ENCODE measurements at places on chromosomes 11 and 22.

DNA sequence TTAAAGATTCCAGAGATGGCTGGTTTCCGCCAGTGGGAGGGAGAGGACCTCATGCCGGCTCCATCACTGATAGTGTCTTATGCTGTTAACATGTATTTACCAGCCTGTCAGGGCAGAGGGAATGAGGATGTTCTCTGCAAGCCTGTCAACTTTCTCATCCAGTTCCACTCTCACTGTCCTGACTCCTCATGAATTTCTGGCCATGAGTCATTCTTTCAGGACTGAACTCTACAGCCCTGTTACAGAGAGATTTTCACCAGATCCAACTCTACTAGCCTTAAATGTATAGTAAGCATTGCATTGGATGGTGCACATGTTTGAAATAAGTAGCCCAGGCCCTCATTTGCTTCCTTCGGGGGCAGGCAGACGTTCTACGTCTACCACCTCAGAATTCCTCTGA lies 387.7 kb downstream of the TMEM135 start:
- no peak for DNase-seq

GRCh38 chr11:34161812-34162492 lies 56.5 kb downstream of the NAT10 start:
- DNase-seq: no peak

- DNase-seq: no peak
Observed at GRCh38 chr11:116535994-116536393, 236.8 kb downstream of the BUD13 start.

GRCh38 chr11:96214777-96215109 lies 128.3 kb downstream of the MAML2 start:
- DNase-seq: no peak

- DNase-seq: no peak
Observed at GRCh38 chr11:86548271-86548917, 124.0 kb downstream of the ME3 start.

DNA sequence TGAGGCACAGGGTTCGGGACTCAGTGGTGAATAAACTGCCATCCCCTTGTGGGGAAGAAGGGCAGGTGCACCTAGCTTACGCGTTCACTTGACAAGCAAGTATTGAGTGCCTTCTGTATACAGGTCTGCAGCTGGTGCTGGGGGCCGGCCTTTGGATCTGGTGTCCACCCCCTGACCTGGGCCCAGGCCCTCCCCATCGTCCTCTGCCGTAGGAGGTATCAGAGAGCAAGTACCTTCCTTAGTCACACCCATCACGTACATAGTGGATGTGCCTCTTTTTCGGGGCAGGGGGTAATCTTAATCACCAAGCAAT lies 53.3 kb downstream of the SMIM38 start:
- no peak for DNase-seq

GRCh38 chr11:105609341-105609781 lies 512 bp upstream of the GRIA4 start:
- peak; percentile 51 for DNase-seq

DNA sequence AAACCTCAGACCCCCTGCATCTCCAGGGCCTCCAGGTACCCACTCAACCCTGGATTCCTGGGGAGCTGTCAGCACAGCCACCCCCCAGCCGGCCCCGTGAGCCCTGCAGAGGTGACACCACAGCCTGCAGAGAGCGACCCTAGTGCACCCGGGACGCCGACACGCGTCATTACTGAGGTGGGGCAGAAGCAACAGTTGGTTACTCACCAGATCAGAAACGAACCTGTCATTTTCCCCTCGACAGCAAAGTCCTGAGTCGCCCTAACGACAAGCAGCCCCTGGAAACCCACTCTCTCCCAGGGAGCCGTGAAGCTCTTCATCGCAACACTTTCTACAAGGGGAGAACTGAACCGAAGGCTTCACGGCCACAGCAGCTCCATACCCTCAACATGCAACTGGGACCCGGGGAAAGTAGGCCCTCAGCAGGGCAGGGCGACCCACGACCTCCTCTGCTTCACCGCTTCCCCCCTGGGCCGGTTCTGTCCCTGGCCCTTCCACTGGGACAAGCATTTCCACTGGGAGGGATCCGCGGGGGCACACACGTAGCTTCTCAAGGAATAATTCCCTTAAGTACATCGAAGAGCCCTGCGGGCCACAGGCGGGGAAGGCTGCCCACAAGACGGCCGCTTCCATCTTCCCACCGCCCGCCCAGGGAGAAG lies 1.6 kb downstream of the BRD1 start:
- DNase-seq: no peak

DNA sequence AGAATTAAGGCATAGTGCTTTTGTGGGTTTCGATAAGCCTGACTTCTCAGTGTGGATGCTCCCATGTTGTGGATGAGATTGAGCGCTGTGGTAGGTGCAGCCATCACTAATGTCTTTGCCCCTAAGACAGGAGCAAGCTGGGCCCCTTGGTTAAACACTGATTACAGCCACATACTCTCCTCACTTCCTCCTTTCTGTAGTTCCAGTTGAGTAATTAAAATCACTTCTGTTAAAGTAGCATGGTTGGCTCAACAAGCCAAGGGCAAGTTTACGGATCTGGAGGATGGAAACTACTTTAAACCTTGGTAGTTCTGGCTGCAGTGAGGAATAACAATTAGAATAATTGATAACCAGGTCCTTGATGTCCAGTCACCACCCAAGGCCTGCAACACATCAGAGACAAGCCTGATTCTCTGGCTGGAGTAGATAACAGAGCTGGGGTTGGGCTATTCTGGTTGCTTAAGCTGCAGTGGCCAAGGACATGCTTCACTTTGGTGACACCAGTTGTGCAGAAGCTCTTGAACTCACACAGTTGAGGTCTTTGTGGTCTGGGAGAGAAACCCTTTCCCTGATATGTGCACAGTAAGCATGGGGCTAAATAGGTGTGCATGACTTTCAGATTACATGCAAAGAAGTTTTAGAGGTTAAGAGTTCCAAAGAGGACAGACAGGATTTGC lies 81.3 kb downstream of the KIRREL3 start:
- DNase-seq: no peak

DNA sequence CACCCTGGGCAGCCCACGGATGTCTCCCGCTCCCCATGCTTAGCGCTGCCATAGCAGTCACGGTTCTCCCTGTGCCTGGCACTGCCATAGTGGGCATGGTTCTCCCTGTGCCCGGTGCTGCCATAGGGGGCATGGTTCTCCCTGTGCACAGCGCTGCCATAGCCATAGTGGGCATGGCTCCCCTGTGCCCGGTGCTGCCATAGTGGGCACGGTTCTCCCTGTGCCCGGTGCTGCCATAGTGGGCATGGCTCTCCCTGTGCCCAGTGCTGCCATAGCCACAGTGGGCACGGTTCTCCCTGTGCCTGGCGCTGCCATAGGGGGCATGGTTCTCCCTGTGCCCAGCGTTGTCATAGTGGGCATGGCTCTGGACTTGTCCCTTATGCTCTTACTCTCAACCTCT lies 19.9 kb upstream of the ARAP1 start:
- no peak for DNase-seq

GRCh38 chr11:88307749-88308425 lies 29.6 kb downstream of the CTSC start:
- peak; percentile 76 for DNase-seq

DNA sequence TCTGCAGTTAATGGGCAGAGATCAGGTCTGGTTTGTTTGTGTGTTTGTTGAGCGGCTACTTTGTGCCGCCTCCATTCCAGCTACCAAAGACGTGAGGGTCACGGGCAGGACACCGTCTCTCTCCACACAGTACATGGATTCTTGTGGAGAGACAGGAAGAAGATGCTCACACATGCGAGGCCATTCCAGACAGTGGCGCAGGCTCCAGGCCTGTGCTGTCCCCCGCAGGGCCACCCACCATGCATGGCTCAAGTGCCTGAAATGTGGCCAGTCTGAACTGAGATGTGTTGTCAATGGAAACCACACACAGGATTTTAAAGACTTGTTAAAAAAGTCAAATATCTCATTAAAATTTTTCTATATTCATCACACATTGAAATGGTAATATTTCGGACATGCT lies 848.3 kb downstream of the TBC1D22A start:
- DNase-seq: no peak

- DNase-seq: peak; percentile 58
Observed at GRCh38 chr11:898143-898511, 12.5 kb downstream of the CHID1 start.

- peak; percentile 92 for DNase-seq
Observed at GRCh38 chr11:94767701-94768601, at the start of gene AMOTL1. Gene AMOTL1, plus strand, starts transcription at chr11:94768356. Its CDS starts 156 bp downstream, at chr11:94768512.

DNA sequence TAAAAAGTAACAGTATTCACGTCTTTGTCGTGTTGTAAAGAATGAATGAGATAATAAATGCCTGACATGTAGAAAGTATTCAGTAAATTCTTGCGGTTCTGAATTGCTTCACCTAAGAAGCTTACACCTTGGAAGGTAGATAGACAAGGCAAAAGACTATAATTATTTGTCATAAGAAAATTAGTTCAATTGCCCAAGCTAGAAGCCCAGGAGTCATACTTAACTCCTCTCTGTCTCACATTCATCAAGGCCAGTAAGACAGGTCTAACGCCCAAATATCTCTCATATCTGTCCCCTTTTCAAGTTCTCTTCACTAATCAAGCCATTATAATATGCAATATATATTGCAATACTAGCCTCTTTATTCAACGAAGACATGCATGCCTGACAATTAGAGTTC lies 87.7 kb upstream of the AMOTL1 start:
- no peak for DNase-seq

GRCh38 chr11:96033095-96033494 lies 109.2 kb upstream of the MTMR2 start:
- DNase-seq: no peak

DNA sequence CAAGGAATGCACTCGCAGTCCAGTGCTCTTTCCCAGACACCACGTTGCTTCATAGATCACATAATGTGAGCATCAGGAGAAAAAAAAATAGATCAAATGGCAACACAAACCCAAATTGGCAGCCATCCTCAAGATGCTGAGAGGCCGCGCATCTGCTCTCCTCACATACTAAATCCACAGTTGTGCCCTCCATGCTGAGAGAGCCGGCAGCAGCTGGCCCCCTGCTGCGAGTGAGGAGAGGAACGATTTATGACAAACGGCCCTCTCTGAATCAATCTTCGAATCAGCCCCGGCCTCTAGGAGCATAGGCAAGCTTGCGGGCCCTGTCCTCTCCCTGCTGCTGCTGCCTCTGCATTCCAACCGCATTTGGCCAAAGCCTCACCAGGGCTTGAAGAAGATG lies 159.9 kb upstream of the TENM4 start:
- no peak for DNase-seq

DNA sequence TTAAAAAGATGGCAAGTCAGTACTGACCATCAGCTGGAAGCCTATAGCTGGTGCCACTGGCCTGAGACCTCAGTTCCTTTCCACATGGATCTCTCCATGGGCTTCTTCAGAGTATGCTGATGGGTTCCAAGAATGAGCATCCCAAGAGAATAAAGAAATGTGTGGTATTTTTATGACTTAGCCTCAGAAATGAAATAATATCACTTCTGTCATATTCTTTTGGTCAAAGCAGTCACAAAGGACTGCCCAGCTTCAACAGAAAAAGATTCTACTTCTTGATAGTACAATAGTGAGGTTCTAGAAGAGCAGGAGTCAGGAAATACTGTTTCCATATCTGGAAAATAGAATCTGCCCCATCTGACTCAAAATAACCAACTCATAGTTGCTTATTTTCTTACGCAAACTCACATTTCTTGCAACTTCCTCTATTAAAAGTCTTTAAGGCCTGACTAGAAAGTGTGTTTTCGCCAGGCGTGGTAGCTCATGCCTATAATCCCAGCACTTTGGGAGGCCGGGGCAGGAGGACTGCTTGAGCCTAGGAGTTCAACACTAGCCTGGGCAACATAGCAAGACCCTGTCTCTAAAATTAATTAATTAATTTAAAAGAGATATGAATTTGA lies 116.9 kb downstream of the SIK3 start:
- DNase-seq: no peak

DNA sequence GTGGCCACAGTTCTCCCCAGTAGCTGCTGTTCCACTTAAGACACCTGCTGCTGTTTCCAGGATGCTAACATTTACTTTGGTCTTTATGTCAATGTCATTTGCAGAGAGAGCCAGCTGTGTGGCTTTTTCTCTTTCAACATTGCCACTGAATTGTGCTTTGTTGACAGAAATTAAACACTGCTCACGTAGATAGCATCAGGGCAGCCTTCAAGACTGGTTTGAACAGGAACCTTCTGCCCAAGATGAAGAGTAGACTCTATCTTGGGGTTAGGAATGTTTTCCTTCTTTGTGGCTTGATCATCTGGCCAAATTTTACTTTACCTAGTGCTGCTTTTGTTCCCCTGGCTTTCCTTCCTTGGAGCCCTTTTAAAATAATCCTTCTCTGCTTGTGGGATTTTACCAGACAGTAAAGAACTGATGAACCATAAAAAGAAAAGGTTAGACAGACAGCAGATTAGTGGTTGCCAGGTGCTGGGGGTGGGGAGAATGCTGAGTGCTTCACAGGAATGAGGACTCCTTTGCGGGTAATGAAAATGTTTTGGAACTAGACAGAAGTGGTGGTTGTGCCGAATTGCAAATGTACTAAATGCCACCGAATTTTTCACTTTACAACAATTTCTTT lies 22.7 kb upstream of the XBP1 start:
- DNase-seq: no peak

DNA sequence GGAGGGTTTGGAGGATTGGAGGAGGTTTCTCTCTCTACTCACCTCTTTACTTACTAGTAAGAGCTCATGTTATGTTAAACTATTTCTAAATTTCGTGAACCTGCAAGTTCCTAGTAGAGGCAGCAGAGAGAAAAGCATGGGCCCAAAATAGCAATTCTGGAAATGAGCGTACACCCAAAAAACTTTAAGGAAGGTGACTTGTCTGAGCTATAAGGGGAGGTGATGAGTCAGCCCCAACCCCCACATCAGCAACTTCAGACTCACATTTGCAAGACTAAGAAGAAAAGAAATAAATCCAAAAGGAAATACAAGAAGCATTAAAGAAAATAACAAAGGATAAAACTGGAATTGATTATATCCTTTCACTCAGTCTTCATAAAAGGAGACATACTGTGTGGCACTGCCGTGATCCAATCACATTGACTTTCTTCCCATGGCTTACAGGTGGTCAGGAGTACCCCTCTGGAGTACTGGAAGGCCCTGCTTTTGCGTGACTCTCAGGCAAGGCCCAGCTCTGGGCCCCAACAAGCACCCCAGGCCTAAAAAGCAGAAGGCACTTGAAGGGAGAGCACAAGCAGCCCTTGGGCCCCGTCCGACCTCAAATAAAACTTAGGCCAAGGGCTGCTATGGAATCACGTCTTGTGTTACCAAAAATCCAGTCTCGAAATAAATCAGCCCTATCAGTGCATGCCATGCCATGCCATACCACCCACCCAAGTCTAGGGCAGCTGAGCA lies 14.3 kb downstream of the PACSIN2 start:
- no peak for DNase-seq

DNA sequence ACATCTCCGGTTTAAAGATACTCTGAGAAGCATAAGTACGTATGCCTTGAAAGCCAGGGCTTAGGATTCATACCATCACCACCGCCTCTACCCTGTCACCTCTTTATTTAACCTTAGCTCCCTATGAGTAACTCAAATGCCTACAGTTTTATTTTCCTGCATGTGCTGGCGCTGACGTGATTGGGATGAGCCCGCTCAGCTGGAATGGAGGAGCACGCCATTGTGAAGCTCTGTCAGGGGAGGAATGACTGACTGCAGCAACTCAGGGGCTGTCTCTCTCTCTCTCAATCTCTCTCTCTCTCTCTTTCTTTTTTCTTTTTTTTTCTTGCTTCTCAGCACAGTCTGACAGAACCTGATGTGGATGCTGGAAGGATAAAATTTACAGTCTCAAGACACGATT lies 12.4 kb downstream of the CAVIN3 start:
- no peak for DNase-seq

- DNase-seq: no peak
Observed at GRCh38 chr22:33073989-33074418, 15.8 kb upstream of the SYN3 start.
